ENCODE measurements at places on chromosomes 11 and 22.

GRCh38 chr22:33051960-33052839 lies 6.0 kb downstream of the SYN3 start:
- DNase-seq, result peak; percentile 7

- no peak for DNase-seq
Observed at GRCh38 chr22:29705651-29706050, 14.2 kb upstream of the CABP7 start.

DNA sequence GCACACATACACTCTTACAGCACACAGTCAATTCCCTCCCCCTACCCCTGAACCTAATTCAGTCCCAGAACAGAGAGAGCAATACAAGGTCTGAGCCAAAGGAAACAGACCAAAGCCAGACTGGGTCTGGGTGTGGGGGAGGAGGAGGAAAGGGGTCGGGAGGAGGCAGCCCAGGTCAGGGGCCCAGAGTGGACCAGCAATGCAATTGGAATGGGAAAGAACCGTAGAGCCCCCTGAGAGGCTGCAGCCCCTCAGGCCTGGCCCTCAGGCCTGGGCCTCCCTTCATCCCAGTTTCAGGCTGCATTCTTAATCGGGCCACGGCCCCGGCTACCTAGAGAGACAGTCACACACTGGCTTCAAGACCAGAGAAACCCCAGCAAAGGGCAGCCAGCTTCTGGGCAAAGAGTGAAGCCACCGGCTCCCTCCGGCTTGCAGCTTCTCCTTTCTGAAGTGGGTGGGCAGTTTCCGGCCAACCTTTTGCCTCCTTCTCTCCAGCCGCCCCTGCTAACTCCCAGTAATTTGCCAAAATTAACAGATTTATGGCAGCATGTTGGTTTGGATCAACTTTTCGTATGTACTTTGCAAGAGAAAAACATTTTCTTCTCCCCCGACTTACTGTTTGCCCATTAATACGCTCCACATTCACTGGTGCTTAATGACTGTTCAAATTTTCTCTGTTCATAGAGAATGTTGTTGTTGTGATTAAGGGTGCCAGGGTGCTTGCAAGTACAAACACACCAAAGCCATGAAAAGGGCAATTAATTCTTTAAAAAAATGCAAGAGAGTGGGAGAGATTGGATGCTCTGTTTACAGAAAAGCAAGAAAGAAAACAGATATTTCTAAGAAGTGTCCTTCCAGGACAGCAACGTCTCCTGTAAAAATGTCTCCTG lies 488.3 kb downstream of the MN1 start:
- DNase-seq, result no peak

- peak; percentile 37 for DNase-seq
Observed at GRCh38 chr11:614623-615503, 887 bp downstream of the IRF7 start.

Measured in NCI-H1105 treated with DMSO at 0.1 percent for 48 hours (cell line).